ENCODE measurements at places on chromosomes 11 and 22. TPM values are rescaled to one million over a fixed set of nuclear protein-coding genes. Genes with fewer than 3 reads are reported as not detected.

The GPHA2 gene
- not detected for total RNA-seq

- DNase-seq, result no peak
Observed at GRCh38 chr11:17211286-17211685, 3.5 kb upstream of the PIK3C2A start.

GRCh38 chr11:69664103-69664775 lies 10.9 kb downstream of the LTO1 start:
- DNase-seq, result no peak

DNA sequence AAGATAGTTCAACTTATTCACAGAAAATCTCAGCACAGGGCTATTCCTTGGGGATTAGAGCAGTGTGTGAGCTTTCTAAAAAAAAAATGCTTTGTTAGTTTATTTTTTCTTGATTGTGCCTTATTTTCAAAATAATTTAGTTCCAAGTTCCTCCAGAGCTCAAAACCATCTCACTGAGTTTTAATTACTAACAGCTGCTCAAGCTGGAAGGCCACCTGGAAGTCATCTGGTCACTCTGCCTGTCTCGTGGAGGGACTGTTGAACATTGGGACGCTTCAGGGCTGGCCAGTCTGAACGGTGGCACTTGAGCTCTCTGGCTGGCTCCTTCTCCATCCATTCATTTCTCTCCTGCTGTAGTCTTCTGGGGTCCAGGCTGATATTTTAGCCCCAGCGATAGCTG lies 4.0 kb downstream of the OR51E1 start:
- DNase-seq, result no peak

The PVALB gene
- total RNA-seq, result not detected

The OTUB1 gene
- total RNA-seq, result 48.9 TPM

- peak; percentile 45 for DNase-seq
Observed at GRCh38 chr22:36323182-36323854, 64.4 kb downstream of the MYH9 start.

Measured in H4 (cell line).